ENCODE measurements at places on chromosomes 13 and 19.

DNA sequence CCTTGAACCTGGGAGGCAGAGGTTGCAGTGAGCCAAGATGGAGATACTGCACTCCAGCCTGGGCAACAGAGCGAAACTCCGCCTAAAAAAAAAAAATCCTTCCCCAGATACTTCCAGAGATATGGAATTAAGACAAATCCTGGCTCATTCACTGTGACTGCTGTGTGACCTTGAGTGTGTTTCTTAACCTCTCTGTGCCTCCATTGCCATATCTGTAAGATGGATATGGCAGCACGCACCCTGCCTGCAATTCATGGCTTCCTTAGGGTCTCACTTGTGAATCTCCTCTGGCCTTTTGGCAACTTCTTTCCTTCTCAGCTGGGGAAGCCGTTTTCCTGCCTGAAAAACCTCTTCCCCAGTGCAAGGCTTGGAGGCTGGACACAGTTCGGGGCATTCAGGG lies 33.8 kb upstream of the ONECUT3 start:
- DNase-seq: no peak

GRCh38 chr13:23039266-23039935 lies 141.4 kb upstream of the SGCG start:
- no peak for DNase-seq

DNA sequence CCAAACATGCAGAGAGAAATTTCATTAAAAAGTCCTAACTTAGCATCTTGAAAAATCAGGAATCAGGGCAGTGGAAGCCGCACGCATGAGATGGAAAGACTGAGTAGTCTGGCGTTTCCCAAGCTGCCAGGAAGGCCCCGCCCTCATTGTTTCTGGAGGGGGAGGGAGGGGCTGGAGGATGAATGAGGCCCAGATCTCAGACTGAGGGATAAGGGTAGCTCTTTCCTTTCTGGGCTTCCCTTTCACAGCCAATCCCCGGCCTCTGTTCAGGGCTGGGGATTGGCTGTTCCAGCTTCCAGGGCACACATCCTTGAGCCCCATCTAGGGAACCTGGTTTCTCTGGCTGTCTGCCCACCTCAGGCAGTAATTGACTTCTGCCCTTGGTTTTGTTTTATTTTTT lies 7.3 kb downstream of the C19orf53 start:
- DNase-seq: peak; percentile 76

GRCh38 chr13:97537110-97537509 lies 103.1 kb downstream of the RAP2A start:
- no peak for DNase-seq

- no peak for DNase-seq
These were observed 5.7 kb downstream of the ADPRHL1 start for GRCh38 chr13:113447596-113447995.

Data from SK-N-DZ (cell line).